AG20443 (cell line): ENCODE measurements at places on chromosomes 12 and 14.

DNA sequence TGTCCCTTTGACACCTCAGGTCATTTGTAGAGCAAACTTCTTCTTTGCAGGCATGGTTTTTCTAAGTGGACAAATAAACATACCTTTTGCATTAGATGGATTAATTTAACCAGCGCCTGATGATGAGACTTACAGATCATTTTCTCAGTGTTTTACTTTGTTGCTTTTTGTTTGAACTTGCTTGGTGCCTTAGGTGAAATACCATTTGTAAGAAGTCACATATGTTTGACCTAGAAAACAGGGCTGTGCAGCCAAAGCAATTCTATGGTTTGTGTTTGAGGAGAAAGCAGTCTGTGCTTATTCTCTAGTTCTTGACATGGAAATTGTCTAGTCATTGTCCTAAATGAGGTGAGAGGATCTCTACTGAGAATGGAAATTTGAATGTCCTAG, 111.1 kb downstream of the DIP2B start:
- no peak for DNase-seq

DNA sequence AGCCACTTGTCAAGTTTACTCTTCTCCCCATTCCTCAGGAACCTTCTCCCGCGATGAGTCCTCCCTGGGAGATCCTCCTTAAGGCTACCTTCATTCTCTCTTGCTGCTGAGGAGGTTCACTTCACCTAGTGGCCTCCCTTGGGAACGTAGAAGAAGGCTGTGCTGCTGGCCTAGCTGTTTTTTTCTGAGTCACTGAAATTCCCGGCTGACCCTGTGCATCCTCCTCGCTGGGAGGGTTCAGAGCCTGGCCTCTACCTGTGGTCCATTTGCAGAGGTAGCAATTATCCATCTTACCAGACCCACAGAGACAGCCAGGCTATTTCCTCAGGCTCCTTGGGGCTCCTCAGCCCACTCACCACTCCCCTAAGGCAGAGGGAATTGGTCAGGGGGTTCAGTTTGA, 4.6 kb downstream of the KRT82 start:
- DNase-seq: no peak

DNA sequence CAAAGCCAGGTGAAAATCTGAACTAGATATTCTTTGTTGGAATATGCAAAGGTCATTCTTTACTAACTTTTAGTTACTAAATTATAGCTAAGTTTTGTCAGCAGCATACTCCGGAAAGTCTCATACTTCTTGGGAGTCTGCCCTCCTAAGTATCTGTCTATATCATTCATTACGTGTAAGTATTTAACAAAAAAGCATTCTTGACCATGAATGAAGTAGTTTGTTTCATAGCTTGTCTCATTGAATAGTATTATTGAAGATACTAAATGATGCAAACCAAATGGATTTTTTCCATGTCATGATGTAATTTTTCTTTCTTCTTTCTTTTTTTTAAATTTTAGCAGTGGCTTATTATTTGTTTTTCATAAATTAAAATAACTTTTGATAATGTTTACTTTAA, 9.8 kb upstream of the SPX start:
- DNase-seq: no peak

DNA sequence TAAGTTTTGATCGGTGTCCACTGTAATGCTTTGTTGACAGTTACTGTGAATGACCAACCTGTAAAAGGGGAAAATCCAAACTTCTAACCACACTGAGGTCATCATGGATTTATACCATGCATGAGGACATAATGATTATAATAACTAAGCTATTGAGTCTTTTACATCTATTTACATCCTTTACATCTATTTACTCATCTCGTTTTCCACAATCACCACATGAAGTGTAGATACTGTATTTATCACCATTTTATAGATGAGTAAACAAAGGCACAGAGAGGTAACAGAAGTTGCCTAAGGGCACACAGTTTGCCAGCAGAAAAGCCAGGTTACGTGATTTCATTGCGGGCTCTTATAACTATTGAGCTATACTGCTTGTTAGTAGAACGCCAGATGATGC, 27.9 kb upstream of the EID3 start:
- no peak for DNase-seq

DNA sequence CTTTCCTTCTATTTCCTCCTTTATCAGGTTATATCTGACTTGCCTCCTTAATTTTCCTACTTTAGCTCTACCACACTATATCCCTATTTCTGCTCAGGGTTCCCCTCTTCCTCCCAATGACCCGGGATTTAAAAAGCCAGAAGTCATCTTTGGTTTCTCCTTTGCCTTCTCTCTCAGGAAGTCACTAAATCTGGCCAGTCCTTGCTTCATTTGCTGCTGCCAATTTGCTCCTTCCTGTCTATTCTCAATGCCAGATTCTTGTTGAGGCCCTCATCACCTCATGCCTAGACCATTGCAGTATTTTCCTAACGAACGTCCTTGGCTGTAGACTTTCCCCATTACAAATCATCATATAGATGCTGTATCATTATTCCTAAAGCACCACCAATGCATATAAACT, 26.5 kb upstream of the NID2 start:
- no peak for DNase-seq

DNA sequence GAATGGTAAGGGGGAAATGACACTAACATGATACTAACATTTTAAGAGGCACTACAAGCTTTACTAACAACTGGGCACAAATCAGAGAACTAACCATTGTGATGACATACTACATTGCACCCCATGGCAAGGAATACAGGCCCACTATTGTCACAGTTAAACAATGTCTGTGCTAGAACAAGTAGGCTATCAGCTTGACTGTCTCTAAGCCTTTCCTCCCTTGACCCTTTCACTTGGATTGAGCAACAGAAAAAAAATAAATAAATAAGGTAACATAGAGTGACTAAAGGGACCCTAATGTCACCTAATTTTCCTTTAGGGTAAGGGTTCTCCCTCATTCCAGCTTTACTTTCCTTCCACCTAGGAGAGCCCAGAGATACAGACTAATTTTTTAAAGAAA, 4.4 kb downstream of the SLC38A2 start:
- DNase-seq: no peak

DNA sequence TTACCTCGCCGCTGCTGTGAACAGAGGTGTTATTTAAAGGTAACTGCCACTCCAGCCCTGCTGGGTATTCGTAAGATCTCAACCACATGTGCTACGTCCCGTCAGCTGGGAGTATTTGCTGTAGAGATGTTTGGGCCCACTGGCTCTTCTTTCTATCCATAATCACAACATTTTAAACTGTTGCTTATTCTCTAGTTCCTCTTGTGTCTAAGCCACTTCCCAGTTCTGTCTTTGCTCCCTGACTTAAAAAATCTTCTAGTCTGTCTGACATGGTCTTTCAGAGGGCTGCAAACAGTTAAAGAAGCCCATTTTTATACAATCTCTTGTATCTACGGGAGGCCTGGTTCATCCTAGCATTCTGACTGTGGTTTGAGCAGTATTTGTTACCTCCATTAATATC, 33.2 kb upstream of the HELB start:
- no peak for DNase-seq

DNA sequence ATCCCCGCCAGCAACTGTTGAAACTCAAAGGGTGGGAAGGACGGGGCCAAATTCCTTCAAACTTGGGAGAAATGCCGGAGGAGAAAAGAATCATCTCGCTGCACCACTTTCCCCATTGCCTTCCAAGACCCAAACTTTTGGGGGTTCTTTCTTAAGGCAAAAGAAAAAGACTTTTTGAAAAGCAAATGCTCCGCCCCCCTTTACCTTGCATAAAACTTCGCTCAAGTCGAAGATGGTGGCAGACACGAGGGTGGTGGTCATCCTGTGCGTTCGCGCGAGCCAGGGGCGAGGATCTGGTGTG, 239 bp downstream of the ZFP36L1 start:
- DNase-seq: no peak

GRCh38 chr12:107320033-107320928, 226.9 kb upstream of the CRY1 start:
- peak; percentile 64 for DNase-seq

DNA sequence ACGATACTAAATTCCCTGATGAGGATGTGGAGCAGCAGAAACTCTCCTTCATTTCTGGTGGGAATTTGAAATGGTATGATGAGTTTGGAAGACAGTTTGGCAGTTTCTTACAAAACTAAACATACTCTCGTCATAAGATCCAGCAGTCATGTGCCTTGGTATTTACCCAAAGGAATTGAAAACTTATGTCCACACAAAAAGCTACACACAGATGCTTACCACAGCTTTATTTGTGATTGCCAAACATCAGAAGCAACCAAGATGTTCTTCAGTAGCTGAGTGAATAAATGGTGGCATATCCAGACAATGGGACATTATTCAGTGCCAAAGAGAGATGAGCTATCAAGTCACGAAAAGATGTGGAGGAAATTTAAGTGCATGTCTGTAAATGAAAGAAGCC, 10.7 kb upstream of the APOLD1 start:
- DNase-seq: no peak

- no peak for DNase-seq
These were observed 77.5 kb upstream of the RASSF3 start for GRCh38 chr12:64532734-64533351.

GRCh38 chr12:121996945-121997612, 24.6 kb upstream of the BCL7A start:
- DNase-seq: peak; percentile 14

DNA sequence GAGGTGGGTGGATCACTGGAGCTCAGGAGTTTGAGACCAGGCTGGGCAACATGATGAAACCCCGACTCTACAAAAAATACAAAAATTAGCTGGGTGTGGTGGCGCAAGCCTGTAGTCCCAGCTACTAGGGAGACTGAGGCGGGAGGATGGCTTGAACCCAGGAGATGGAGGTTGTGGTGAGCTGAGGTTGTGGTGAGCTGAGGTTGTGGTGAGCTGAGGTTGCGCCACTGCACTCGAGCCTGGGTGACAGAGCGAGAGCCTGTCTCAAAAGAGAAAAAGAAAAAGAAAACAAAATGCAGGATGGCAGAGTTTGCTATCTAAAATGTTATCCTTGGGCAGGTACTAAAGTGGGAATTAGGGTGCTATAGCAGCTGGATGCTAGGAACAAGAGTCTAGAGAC, 10.8 kb upstream of the GPRC5A start:
- no peak for DNase-seq

DNA sequence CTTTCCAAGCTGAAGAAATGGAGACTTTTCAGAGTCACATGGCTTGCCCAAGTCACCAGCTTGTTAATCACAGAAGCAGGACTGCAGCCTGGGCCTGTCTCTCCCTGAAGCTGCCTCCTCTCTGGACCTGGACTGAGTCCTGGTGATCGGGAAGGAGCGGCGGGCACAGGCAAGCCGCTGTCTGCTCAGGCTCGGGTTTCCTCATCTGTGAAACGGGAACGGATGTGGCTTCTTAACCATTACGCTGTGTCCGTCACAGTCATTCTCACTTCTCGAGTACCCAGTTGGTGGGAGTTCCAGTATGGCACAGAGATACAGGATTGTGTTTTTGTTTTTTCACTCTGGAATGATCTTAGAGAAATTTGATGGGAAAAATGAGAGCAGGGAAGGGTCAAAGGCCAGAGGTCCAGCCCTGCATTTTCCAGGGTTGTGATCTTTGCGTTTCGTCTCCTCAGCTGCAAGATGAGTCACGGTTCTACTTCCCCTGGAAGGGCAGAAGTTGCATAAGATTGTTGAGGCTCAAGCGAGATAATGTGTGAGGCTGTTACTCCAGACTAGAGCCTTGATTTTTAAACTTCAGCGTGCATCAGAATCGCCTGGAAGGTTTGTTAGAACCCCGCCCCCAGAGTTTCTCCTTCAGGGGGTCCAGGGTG, 7.6 kb upstream of the LRTM2 start:
- DNase-seq: peak; percentile 53

DNA sequence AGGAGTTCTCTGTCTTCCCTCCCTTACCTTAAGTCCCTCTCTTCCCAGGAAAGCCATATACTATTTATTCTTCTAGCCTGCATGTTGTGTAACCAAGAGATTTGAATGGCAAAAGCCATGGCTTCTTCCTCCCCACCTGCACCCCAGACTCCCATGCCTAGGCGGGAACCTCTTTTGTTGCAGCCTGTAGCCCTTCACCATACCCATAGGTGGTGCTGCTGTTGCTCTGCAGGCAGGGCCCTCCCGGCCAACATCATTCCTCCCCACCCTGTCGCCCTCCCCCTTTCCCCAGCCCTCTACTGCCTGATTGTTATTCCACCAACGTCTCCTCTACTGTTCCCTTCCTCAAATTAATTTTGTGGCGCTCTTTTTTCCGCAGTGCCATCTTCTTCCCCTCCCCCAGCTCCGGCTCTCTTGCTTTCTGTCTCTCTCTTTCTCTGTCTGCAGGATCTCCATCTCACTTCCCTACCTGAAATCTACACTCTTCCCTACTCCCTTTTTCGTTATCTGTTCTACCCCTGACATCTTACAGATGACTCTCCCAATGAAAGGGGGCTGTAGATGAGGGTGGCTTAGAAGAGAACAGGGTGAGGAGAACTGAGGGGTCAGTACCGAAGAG, 13.8 kb downstream of the NGDN start:
- DNase-seq: peak; percentile 48

GRCh38 chr12:97452230-97452629, 10.4 kb upstream of the RMST start:
- no peak for DNase-seq

DNA sequence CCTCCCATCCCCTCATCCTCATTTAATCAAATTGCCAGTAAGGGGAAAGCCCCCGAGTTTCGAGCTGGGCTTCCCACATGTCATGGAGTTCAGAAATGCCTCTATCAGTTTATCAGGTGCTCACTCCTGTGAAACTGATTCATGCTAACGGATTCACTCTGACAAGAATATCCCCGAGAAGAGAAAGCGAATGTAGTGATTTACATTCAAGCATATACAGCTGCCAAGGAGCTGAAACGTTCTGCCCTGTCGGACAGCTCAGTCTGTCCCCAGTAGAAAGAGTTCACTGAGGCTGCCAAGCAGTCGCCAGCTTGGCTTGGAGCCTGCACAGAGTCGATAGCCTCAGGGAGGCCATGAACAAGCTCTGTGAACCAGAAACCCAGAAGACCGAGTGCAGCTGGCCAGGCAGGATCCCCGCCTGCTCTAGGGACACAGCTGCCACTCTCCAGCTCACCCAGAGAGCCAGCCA, 88.4 kb downstream of the TMCC3 start:
- no peak for DNase-seq

DNA sequence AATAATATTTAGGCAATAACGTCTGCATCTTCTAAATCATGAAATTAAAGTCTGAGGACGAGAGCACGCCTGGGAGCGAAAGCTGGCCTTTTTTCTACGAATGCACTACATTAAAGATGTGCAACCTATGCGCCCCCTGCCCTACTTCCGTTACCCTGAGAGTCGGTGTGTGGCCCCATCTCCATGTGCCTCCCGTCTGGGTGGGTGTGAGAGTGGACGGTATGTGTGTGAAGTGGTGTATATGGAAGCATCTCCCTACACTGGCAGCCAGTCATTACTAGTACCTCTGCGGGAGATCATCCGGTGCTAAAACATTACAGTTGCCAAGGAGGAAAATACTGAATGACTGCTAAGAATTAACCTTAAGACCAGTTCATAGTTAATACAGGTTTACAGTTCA, 19.3 kb downstream of the CKB start:
- DNase-seq: no peak
